Right atrium auricular region (tissue), 2 donors: ENCODE measurements at places on chromosomes 5 and 9. TPM values are rescaled to one million over a fixed set of nuclear protein-coding genes. Genes with fewer than 3 reads are reported as not detected.

GRCh38 chr5:127666043-127666716, 17.3 kb downstream of the CTXN3 start:
- no peak for DNase-seq

DNA sequence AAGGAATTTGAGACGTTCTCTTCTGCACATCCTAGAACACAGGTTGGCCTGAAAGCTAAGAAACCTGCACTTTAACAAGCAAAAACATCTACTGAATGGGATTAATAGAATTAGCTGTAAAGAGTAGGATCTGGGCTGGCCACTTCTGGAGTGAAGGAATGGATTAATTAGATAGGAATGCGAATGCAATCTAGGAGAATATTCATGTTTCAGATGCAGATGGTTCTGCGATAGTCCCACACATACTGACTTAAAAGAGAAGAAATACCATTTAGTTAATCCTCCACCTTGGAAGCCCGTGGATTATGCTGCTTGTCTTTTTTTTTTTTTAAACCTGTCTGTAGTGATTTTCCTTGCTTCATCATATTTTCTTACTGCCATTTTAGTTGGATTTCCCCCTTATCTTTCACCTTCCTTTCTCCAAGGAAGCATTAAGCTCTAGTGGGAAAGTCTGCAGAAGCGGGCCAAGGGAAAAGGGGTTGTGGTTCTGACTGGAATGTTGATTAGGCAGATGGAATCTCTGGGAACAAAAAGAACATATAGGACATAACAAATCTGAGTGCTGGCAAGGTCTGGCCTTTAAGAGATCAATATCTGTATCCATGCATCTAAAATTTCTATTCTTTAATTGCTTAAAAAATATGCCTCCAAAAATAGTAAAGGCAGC, 152.4 kb downstream of the ALDH1A1 start:
- DNase-seq: no peak

- DNase-seq: no peak
These were observed 16.5 kb downstream of the MRPL36 start for GRCh38 chr5:1783216-1783554.

GRCh38 chr5:131252824-131253171, 11.1 kb upstream of the CDC42SE2 start:
- DNase-seq: no peak

DNA sequence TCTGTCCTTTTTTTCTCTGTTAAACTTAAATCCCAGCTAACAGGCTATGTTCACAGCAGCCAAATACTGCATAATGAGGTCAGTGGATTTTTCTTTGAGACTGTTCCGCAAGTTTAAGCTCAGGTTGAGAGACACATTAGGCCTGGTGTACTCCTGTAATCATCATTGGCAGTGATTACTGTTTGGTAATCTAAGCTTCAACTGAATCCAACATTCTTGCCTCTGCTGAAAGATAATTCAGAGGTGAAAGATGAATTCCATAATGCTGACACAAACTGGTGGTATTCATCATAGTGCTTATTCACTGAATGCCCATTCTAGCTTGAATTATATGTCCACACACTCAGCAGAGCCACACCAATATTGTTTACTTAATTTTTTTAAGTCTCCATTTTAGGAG, 108.5 kb downstream of the NFIB start:
- DNase-seq: no peak

Gene CDKN2A
- total RNA-seq: 1.3 TPM

DNA sequence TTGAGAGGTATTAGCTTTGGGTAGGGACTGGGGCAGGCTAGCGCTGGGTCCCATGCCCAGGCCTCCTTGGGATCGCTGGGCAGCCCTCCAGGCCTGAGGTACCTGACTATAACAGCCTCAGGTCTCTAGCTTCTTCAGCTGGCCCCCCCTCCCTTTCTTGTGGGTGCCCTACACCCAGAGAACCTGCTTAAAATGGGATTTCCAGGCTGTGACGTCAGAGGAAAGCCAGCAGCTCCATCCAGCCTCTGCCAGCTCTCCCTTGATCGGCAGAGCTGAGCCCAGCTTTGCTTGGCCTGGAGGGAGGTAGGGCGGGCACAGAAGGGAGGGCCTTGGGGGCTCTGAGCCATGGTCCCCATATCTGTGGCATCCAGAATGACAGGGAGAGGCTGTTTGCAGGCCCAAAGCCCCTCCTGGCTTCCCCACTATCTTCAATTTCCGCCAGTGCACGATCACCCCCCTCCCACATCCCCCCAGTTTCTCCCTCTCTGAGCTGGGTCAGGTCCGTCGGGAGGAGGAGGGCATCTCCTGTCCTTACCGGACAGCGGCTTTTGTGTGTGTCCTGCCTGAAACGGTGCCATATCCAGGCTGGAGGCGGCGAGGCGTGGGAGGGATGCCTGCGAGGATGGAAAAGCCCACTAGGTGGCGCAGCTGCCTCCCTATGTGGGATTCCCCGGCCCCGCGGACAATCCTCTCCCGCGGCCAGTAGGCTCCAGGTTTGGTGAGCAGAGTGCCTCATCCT, 10.8 kb downstream of the REEP2 start:
- peak; percentile 90 for DNase-seq
